ENCODE measurements at places on chromosomes 5 and 9.

- DNase-seq, result peak; percentile 66
Observed at GRCh38 chr9:83965350-83966208, 14.4 kb downstream of the HNRNPK start.

DNA sequence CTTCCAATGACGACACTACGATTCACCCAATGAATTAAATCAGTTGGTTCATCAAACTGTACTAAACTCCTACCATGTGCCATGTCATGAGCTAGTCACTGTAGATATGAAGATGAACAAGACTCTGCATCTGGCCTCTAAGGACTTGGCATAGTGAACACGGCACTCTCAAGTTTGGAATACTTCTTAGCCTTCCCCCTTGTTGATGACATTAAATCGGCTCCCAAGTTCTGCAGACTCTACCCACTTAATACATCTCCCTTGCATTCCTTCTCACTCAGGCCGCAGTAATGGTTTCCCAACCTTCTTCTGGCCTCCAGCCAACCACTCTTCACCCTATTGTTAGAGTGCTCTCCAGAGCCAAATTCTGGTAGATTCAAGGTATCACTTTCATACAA is 184.7 kb downstream of the MAPKAP1 start:
- peak; percentile 14 for DNase-seq

DNA sequence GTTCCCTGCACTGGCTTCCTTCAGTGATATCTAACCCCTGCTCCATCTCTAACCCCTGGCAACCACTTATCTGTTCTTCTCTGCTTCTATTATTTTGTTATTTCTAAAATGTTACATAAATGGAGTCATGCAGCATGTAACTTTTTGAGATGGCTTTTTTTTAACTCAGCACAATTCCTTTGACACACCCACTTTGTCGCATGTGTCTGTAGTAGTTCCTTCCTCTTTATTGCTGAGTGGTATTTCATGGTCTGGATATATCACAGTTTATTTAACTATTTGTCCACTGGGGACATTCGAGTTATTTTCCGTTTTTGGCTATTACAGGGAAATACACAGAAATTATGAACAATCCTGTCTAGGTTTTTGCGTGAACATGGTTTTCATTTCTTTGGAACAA is 200.2 kb downstream of the TRIO start:
- no peak for DNase-seq

DNA sequence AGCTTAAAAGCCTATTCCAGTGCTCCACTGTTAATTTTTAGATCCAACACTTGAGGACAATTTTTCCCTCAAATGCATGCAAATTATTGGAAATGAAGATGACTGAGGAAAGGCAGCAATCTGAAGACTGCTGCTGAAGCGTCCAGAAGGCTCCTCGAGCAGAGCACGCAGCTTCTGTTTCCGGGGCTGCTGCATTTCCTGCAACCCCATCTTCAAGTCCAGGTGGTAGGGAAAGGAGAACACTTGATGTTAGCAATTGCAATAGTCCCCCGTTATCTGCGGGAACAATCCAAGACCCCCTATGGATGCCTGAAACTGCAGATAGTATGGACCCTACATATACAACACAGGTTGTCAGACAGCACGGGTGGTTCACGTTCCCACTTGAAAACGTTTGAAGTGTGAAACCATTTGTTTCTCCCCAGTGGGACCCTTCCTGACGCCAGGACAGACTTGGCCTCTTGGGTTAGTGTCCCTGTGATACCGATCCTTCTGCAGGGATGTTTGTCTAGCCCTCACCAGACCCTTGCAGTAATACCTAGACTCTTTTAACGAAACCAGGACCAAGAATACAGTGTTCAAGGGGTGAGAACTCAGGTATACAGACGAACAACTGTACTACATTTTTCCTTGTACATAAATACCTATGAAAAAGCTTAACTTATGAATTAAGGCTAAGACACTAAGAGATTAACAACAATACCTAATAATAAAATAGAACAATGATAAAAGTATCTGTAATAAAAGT is 152.3 kb downstream of the HSD17B3 start:
- DNase-seq, result no peak

GRCh38 chr9:89410641-89411350 is 87.1 kb downstream of the SEMA4D start:
- peak; percentile 56 for DNase-seq

- no peak for DNase-seq
Observed at GRCh38 chr9:71243951-71244350, 122.5 kb upstream of the TRPM3 start.

GRCh38 chr5:5738797-5739489 is 316.5 kb downstream of the ICE1 start:
- DNase-seq, result no peak

DNA sequence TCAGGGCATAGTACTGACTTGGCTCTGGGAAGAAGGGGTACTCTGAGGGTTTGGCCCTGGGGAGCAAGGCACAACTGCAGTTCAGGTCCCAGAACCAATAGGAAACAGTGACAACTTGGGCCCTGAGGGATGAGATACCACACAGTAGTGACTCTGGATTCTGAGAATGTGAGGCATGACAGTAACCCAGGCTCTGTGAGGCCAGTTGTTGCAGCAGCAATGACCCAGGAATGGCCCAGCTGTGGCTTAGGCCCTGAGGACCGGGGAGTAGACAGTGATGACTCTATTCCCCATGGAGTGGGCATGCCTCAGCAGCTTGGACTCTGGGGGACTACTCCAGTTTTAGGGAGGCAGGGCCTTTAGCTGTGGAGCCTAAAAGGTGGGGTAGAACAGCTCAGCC is 21.5 kb upstream of the NFIL3 start:
- no peak for DNase-seq

DNA sequence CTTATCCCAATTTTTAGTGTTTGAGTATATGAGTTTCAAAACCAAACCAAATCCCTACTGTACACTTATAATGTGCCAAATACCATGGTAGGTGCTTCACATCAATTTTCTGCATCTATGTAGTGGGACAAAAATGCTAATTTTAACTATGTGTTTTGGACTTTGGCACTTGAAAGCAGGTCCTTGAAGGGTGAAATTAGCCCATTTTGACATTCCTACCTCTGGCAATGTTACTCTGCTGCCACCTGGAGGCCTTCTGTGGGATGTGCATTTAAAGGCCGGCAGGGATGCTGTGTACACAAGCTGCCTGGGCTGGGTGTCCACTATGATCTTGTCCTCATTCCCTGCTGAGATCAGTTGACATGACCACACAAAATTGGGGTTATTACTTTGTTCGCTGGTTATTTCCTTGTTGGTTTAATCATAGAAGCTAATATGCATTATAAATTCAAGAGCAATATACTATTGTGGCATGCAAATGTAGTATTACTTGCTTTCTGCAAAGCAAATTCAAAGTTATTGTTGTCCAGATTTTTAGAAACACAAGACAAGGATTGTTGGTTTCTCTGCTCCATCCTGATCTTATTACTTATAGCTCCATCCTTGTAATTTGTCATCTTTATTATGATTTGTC is 166.8 kb downstream of the ARHGEF28 start:
- DNase-seq, result peak; percentile 81

- DNase-seq, result peak; percentile 96
Observed at GRCh38 chr9:100534401-100534800, 43.5 kb upstream of the CAVIN4 start.

- DNase-seq, result peak; percentile 95
Observed at GRCh38 chr5:111453747-111454146, 58.6 kb downstream of the STARD4 start.

DNA sequence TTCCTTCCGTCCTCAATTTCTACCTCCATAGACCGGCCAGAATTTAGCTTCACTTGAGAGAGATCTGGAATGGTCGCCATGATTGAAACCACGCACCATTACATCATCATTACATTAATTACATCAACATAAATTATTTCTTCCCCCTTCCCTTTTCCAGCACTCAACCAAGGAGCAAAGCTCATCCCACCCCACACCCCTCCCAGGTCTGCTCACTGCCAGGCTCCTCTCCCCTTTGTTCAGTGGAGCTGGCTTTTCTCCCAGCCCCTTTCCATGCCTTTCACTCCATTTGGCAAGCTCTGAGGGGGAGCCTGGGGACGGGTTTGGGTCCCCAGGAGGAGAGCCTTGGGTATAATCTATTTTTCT is 8.4 kb downstream of the RACK1 start:
- DNase-seq, result no peak

DNA sequence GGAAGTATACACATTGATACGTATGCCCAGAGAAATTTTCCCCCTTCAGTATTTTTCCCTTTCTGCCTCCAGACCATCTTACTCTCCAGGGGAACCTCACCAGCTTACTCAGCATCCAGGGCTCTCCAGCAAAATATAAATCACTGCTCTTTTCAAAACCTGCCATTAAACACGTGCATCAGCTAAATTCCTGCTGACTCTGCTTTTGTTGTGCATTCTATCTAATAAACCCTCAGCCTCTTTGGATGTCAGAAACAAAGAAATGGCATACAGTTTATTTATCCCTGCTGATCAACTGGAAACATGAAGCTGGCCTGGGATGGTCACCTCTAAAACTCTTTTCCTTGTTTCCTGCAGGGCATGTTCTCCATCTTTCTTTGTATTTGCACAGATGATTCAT is 126.8 kb downstream of the TRPM3 start:
- DNase-seq, result no peak

DNA sequence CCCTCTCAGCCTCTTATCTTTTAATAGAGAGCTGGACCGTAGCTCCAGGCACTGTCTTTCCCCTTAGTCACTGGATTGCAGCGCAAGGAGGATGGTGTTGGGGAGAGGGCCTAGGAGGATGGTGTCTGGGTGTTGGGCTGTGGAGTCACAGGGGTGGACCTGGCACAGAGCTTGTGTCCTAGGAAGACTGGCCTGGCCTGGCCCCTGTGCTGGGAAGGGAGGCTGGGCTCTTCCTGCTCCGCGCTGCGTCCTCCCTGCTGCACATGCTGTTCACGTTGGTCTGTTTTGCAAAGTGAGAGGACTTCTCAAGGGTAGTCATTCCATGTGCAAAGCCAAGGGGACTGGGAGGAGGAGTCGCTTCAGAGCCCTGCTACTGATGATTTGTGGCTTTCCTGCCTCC is 123.9 kb downstream of the EHMT1 start:
- DNase-seq, result no peak

- DNase-seq, result no peak
Observed at GRCh38 chr9:114080773-114081440, 2.8 kb upstream of the AMBP start.

Data from NCI-H69 (cell line).